B cell (primary cell): ENCODE measurements at places on chromosomes 12 and 14.

DNA sequence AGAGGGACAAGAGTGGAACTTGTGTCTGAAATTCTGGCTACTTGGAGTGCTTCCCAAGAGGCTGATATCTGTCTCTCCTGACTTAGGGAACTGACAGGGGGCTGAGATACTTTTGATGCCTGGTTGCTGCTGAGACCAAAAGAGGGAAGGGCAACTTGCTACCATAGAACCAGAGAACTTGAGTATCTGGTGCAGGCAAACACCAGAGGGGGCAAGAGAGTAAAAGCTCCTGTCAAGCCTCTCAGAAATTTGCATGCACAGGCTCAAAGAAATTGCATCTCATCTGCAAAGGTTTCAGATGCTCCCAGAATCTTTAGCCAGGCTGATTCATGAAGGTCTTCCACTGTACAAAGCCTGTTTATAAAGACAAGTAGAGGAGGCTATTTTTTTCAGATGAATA is 391.3 kb upstream of the FOXG1 start:
- no peaks in the 10 kb centered on the region for H3K4me1 ChIP-seq
- DNase-seq, result no peak
- no peaks in the 10 kb centered on the region for H3K36me3 ChIP-seq

DNA sequence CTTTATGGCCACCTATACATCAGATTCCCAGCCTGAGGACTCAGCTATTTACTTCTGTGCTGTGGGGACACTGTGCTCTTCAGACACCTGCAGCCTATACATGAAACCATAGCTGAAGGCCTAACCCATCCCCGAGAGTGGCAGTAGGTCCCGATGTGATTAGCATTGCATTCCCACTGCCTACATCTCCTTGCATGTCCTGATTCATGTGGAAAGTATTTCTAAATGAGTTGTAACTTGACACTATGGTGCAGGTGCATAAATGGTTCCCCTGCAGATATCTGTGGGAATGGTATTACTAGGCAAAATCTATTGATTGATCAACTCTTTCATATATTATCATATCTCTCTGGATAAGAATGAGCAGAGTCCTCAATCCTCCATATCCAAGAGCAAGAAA is 433.5 kb downstream of the DAD1 start:
- no peaks in the 10 kb centered on the region for H3K36me3 ChIP-seq
- H3K4me3 ChIP-seq, result no peak overlapping the region
- peaks cover 6% of the 10 kb centered on the region for H3K27me3 ChIP-seq
- no peak for DNase-seq
- H3K4me1 ChIP-seq, result no peaks in the 10 kb centered on the region
- no peak overlapping the region for H3K27ac ChIP-seq

- no peaks in the 10 kb centered on the region for H3K27me3 ChIP-seq
- no peaks in the 10 kb centered on the region for H3K36me3 ChIP-seq
- H3K4me3 ChIP-seq, result peak overlapping the region; percentile 45
Measured at GRCh38 chr14:44897845-44898151, 63.9 kb downstream of the KLHL28 start.

DNA sequence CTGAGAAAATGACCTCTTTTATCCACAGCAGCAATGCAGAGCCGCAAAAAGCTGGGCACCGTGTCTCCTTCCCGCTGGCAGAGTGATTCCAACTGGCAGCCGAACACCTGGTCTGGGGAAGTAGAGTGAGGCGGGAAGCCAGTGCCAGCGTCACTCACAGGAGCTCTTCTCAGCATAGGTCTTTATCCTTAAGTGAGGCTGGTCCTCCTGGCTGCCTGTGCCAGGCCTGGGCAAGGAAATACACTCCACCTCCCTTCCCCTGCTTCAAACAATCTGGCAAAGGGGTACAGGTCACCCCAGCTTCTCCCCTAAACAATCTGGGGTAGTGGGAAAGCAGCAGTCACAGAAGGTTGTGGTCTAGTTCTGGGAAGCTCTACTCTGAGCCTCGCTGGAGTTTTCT is 4.8 kb downstream of the ARHGAP9 start:
- H3K27ac ChIP-seq, result peak overlapping the region; percentile 20
- H3K27me3 ChIP-seq, result no peaks in the 10 kb centered on the region
- no peak overlapping the region for H3K4me3 ChIP-seq

DNA sequence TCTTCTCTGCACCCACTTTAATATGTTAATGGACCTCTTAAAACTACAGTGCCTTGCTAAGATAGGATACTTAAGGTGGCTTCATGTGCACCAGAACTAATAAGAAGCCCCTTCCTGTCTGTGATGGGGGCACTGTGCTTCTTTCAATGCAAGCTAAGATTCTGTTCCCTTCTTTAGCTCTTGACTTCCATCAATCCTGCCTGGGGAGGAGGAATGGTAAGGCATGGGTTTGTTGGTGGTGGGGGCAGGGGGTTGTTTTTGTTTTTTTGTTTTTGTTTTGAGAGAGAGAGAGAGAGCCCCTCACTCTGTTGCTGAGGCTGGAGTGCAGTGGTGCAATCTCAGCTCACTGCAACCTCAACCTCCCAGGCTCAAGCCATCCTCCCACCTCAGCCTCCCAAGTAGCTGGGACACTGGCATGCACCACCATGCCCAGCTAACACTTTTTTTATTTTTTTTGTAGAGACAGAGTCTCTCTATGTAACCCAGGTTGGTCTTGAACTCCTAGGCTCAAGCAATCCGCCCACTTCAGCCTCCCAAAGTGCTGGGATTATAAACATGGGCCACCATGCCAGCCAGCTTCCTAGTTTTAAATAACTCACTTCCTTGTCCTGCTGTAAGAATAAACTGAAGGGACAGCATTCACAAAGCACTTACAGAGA is 4.5 kb upstream of the KRT3 start:
- H3K4me3 ChIP-seq, result no peak overlapping the region
- H3K36me3 ChIP-seq, result no peaks in the 10 kb centered on the region
- no peak for DNase-seq
- no peak overlapping the region for H3K27ac ChIP-seq
- no peaks in the 10 kb centered on the region for H3K4me1 ChIP-seq

- no peaks in the 10 kb centered on the region for H3K4me1 ChIP-seq
- no peaks in the 10 kb centered on the region for H3K36me3 ChIP-seq
- no peak overlapping the region for H3K27ac ChIP-seq
- no peak overlapping the region for H3K4me3 ChIP-seq
Measured at GRCh38 chr14:68140076-68140741, 320.6 kb downstream of the RAD51B start.
